Smooth muscle cell of the coronary artery (primary cell): ENCODE measurements at places on chromosomes 5 and 9. TPM values are rescaled to one million over a fixed set of nuclear protein-coding genes. Genes with fewer than 3 reads are reported as not detected.

KIF12 gene
- total RNA-seq: under 0.01 TPM in 1 of 2 replicates, not detected in the other

RHOBTB3 gene
- 180 and 603 TPM in 2 replicates for total RNA-seq

SLC46A2 gene
- not detected in 2 replicates for total RNA-seq

DPYSL3 gene
- total RNA-seq: 68.8 and 566 TPM in 2 replicates

DNAH5 gene
- 0.12 and 0.15 TPM in 2 replicates for total RNA-seq

CA9 gene
- total RNA-seq: 0.98 TPM in 1 of 2 replicates, not detected in the other

LCN10 gene
- total RNA-seq: not detected in 2 replicates

ALAD gene
- total RNA-seq: 25.9 and 32.2 TPM in 2 replicates

ANKRD31 gene
- 0.08 and 0.12 TPM in 2 replicates for total RNA-seq

GPBP1 gene
- 47.5 and 47.9 TPM in 2 replicates for total RNA-seq

SLC9A3 gene
- 0.12 and 0.60 TPM in 2 replicates for total RNA-seq

IFNA6 gene
- not detected in 2 replicates for total RNA-seq

TAF1L gene
- not detected in 2 replicates for total RNA-seq

SLC34A3 gene
- total RNA-seq: not detected in 2 replicates

PRRT1B gene
- not detected in 2 replicates for total RNA-seq

TAF11L11 gene
- not detected in 2 replicates for total RNA-seq

DNAI1 gene
- not detected in 2 replicates for total RNA-seq

PRR16 gene
- 3.7 and 8.9 TPM in 2 replicates for total RNA-seq

KLHL9 gene
- total RNA-seq: 25.9 and 31.9 TPM in 2 replicates

HAPLN1 gene
- total RNA-seq: under 0.01 and 75.5 TPM in 2 replicates

TRPM6 gene
- under 0.01 TPM in 1 of 2 replicates, not detected in the other for total RNA-seq

ANKRD34B gene
- total RNA-seq: not detected in 2 replicates

MARCHF11 gene
- not detected in 2 replicates for total RNA-seq

RC3H2 gene
- 33.3 and 38.3 TPM in 2 replicates for total RNA-seq

SPAG8 gene
- total RNA-seq: 1.2 and 1.3 TPM in 2 replicates

FAT2 gene
- total RNA-seq: under 0.01 TPM in 2 replicates

FAM221B gene
- total RNA-seq: not detected in 2 replicates
